ENCODE measurements at places on chromosomes 1 and 21. TPM values are rescaled to one million over a fixed set of nuclear protein-coding genes. Genes with fewer than 3 reads are reported as not detected.

DNA sequence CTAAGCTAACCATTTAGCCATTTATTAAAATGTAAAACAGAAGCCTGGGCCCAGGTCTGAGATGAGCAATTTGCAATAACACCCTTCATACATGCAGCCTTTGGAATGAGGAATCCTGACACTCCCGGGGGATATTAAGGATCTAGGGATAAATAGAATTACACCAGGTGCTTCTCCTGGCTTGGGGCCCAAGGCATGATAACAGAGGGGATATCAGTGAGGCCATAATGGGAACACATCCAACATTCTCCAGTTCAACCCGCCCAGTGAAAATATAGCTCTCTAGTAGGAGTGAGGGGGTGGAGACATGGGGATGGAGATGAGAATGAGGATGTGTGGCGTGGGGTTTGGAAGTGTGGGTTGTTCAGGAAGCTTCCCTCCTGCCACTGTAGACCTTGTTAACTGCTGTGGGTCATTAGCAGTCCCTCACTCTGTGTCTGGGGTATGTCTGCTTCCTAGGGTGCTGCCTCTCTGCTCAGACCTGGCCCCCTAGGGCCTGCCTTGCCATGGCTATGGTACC is 57.9 kb upstream of the KANK4 start:
- H3K4me1 ChIP-seq = no peaks in the 10 kb centered on the region
- no peak overlapping the region for H3K4me3 ChIP-seq
- no peaks in the 10 kb centered on the region for H3K27me3 ChIP-seq
- DNase-seq = no peak
- H3K27ac ChIP-seq = no peak overlapping the region

DNA sequence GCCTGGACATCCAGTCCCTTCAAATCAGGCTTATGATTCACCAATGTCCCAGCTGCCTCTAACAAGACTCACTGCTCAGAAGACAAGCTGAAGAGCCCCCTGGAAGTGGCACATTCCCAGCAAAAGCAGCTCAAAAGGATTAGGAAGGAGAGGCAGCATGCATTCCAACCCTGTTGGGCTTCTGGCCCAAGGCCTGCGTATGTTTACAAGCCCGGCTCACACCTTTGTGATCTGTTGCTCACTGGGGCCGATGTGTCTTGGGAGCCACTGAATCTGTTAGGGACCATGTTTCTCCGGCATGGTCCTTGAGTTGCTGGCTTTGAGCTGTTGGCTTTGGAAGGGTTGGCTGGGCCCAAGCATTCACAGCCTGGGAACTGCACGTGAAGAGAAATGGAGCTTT is 81.2 kb upstream of the C1orf174 start:
- H3K27ac ChIP-seq = no peak overlapping the region
- H3K4me1 ChIP-seq = no peaks in the 10 kb centered on the region
- H3K27me3 ChIP-seq = peaks cover 21% of the 10 kb centered on the region
- H3K4me3 ChIP-seq = no peak overlapping the region
- DNase-seq = no peak

GRCh38 chr1:34681480-34682451 is 73.1 kb upstream of the GJB5 start:
- H3K36me3 ChIP-seq = no peaks in the 10 kb centered on the region
- no peaks in the 10 kb centered on the region for H3K27me3 ChIP-seq
- H3K27ac ChIP-seq = no peak overlapping the region
- H3K4me3 ChIP-seq = no peak overlapping the region
- no peaks in the 10 kb centered on the region for H3K4me1 ChIP-seq

GRCh38 chr1:121516234-121516967 is 331.6 kb downstream of the SRGAP2C start:
- peaks cover 10% of the 10 kb centered on the region for H3K4me1 ChIP-seq
- no peak overlapping the region for H3K27ac ChIP-seq
- H3K27me3 ChIP-seq = peaks cover 26% of the 10 kb centered on the region

GRCh38 chr21:15823486-15824150 is 93.8 kb downstream of the USP25 start:
- no peak overlapping the region for H3K4me3 ChIP-seq
- H3K27me3 ChIP-seq = no peaks in the 10 kb centered on the region
- no peak for DNase-seq
- no peaks in the 10 kb centered on the region for H3K4me1 ChIP-seq

- H3K4me1 ChIP-seq = no peaks in the 10 kb centered on the region
- DNase-seq = no peak
- H3K36me3 ChIP-seq = peaks cover 18% of the 10 kb centered on the region
- no peak overlapping the region for H3K27ac ChIP-seq
These were observed 25.0 kb downstream of the PDXK start for GRCh38 chr21:43743947-43744346.

GRCh38 chr1:77263708-77264107 is 18.1 kb upstream of the AK5 start:
- no peaks in the 10 kb centered on the region for H3K4me1 ChIP-seq
- H3K27me3 ChIP-seq = no peaks in the 10 kb centered on the region
- no peaks in the 10 kb centered on the region for H3K36me3 ChIP-seq
- DNase-seq = no peak
- H3K4me3 ChIP-seq = no peak overlapping the region
- no peak overlapping the region for H3K27ac ChIP-seq

DNA sequence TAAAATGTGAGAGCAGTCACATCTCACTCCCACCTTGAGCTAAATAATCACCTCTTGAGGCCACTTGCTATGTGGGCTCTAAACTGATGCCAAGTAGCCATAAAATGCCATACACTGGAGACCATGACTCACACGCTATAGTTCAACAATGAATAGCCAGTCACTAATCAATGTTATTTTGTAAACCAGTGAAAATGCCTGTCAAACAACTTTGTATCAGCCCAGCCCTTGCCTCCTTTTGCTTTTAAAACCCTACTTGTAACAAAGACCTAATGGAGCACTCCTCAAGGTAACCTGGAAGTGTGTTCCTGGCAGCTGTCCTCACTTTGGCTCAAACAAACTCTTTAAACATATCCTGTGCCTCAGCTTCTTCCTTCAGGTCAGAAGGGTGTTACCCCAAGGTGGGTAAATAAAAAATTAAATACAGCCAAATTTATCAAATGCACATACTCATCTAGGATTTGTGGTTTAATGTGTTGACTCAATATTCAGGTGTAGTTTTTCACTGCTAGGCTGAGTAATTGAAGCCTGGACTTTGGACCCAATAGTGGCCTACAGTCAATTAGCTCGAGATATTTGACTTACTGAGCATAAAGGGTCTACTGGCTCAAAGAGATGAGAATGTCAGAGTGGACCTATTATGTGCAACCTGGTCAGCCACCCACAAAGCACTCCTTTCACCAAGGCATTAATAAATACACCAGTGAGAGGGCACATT is 154.3 kb downstream of the COQ8A start:
- no peaks in the 10 kb centered on the region for H3K27me3 ChIP-seq
- no peak overlapping the region for H3K4me3 ChIP-seq
- no peaks in the 10 kb centered on the region for H3K4me1 ChIP-seq

GRCh38 chr1:80217377-80217986 is 1211.0 kb upstream of the ADGRL4 start:
- H3K4me3 ChIP-seq = no peak overlapping the region
- H3K27ac ChIP-seq = no peak overlapping the region
- H3K36me3 ChIP-seq = no peaks in the 10 kb centered on the region
- no peaks in the 10 kb centered on the region for H3K4me1 ChIP-seq

GRCh38 chr21:45108808-45109781 is 34.7 kb downstream of the ADARB1 start:
- no peak for DNase-seq
- H3K4me1 ChIP-seq = peaks cover 77% of the 10 kb centered on the region
- H3K27ac ChIP-seq = peak overlapping the region; percentile 59
- H3K36me3 ChIP-seq = no peaks in the 10 kb centered on the region

- no peaks in the 10 kb centered on the region for H3K27me3 ChIP-seq
- no peaks in the 10 kb centered on the region for H3K4me1 ChIP-seq
- H3K36me3 ChIP-seq = peaks cover 3% of the 10 kb centered on the region
- no peak overlapping the region for H3K27ac ChIP-seq
These were observed 32.4 kb downstream of the BCAR3 start for GRCh38 chr1:93649231-93649630.

- no peaks in the 10 kb centered on the region for H3K36me3 ChIP-seq
- DNase-seq = no peak
- H3K27ac ChIP-seq = no peak overlapping the region
- H3K27me3 ChIP-seq = no peaks in the 10 kb centered on the region
- H3K4me1 ChIP-seq = no peaks in the 10 kb centered on the region
- no peak overlapping the region for H3K4me3 ChIP-seq
These were observed 619.4 kb upstream of the TMPRSS15 start for GRCh38 chr21:19022978-19023377.

- no peaks in the 10 kb centered on the region for H3K4me1 ChIP-seq
- no peak for DNase-seq
- no peak overlapping the region for H3K27ac ChIP-seq
- no peaks in the 10 kb centered on the region for H3K36me3 ChIP-seq
These were observed 124.6 kb downstream of the KIF26B start for GRCh38 chr1:245279346-245279745.

DNA sequence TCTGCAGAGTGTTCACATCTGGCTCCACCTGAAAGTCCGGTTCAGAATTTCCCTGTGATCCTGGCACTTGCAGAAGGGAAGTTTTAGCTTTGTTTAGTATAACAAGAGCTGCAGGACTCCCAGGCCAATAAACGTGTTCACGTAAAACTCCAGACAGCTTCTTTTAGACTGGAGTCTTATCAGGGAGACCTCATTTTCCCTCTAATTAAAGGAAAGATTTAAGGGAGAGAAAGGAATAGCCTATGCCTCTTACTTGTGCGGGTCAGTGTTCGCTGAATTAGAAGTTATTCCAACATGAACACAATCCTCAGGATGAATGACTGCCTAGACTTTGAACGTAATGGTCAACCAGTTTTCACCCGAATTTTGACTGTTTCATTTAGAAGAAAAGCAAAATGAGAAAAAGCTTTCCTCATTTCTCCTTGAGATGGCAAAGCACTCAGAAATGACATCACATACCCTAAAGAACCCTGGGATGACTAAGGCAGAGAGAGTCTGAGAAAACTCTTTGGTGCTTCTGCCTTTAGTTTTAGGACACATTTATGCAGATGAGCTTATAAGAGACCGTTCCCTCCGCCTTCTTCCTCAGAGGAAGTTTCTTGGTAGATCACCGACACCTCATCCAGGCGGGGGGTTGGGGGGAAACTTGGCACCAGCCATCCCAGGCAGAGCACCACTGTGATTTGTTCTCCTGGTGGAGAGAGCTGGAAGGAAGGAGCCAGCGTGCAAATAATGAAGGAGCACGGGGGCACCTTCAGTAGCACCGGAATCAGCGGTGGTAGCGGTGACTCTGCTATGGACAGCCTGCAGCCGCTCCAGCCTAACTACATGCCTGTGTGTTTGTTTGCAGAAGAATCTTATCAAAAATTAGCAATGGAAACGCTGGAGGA is 202.1 kb upstream of the SGIP1 start:
- H3K27me3 ChIP-seq = no peaks in the 10 kb centered on the region
- peak overlapping the region; percentile 82 for H3K27ac ChIP-seq
- H3K36me3 ChIP-seq = no peaks in the 10 kb centered on the region
- peaks cover 46% of the 10 kb centered on the region for H3K4me1 ChIP-seq

DNA sequence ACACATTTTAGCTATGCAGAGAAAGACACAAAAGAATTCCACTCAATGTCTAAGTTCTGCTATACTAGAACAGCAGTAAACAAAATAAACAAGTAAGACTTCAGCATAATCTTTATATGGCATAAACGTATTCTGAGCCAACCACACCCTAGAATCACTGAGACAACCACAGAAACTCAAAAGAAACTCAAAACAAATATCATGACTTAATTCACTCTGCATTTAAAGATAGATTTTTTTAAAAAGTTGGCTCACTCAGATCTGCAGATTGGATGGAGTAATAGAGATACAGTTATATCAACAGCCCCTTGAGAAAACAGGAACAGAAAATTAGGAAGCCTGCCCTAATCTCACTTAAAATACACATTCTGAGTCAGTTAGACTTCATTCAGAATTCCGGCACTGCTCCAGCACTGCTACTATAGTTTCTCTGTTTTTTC is 95.0 kb downstream of the COL24A1 start:
- H3K4me3 ChIP-seq = no peak overlapping the region
- H3K27ac ChIP-seq = no peak overlapping the region
- H3K4me1 ChIP-seq = no peaks in the 10 kb centered on the region
- H3K36me3 ChIP-seq = no peaks in the 10 kb centered on the region

GRCh38 chr1:36595921-36596320 is 113.2 kb upstream of the CSF3R start:
- DNase-seq = no peak
- no peak overlapping the region for H3K27ac ChIP-seq
- H3K36me3 ChIP-seq = no peaks in the 10 kb centered on the region
- H3K27me3 ChIP-seq = peaks cover 70% of the 10 kb centered on the region

- H3K4me3 ChIP-seq = no peak overlapping the region
- H3K27ac ChIP-seq = peak overlapping the region; percentile 44
- H3K4me1 ChIP-seq = no peaks in the 10 kb centered on the region
These were observed 7.5 kb downstream of the MX2 start for GRCh38 chr21:41369105-41369919.

- H3K27ac ChIP-seq = no peak overlapping the region
- peaks cover 5% of the 10 kb centered on the region for H3K36me3 ChIP-seq
- DNase-seq = no peak
- H3K4me3 ChIP-seq = no peak overlapping the region
- H3K4me1 ChIP-seq = no peaks in the 10 kb centered on the region
- no peaks in the 10 kb centered on the region for H3K27me3 ChIP-seq
These were observed 16.9 kb downstream of the RAB7B start for GRCh38 chr1:205986292-205986691.

GRCh38 chr1:56795870-56796269 is 23.3 kb downstream of the FYB2 start:
- H3K27ac ChIP-seq = no peak overlapping the region
- no peaks in the 10 kb centered on the region for H3K36me3 ChIP-seq
- H3K4me1 ChIP-seq = peaks cover 8% of the 10 kb centered on the region
- H3K4me3 ChIP-seq = no peak overlapping the region

DNA sequence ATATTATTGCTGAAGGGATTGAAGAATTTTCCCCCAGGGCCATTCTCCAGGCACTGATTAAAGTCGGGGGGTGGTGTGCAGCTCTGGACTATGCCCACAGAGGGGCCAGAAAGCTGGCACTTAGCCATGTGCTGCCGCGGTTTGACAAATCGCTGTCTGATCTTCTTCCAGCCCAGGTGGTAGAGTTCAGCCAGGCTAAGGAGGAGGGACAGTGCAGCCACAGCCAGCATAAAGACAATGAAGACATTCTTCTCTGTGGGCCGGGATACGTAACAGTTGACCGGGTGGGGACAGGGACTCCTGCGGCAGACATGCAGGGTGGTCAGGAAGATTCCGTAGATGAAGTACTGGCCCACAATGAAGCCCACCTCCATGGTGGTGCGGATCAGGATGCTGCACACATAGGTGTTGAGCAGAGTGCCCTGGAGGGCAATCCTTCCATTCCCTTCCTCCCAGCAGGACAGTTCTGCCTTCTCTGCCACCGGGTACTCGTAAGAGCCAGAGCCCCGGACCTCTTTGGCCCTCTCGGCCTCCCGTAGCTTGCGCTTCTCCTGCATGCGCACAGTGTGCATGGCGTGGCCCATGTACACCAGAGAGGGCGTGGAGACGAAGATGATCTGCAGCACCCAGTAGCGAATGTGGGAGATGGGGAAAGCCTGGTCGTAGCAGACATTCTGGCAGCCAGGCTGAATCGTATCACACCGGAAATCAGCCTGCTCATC is 1.9 kb downstream of the GJA5 start:
- no peak overlapping the region for H3K27ac ChIP-seq
- H3K4me3 ChIP-seq = no peak overlapping the region
- no peaks in the 10 kb centered on the region for H3K36me3 ChIP-seq
- no peak for DNase-seq
- H3K27me3 ChIP-seq = no peaks in the 10 kb centered on the region

GRCh38 chr1:75338616-75339483 is 204.7 kb downstream of the LHX8 start:
- H3K27ac ChIP-seq = no peak overlapping the region
- H3K27me3 ChIP-seq = no peaks in the 10 kb centered on the region
- H3K36me3 ChIP-seq = no peaks in the 10 kb centered on the region
- peaks cover 10% of the 10 kb centered on the region for H3K4me1 ChIP-seq
- DNase-seq = no peak
- no peak overlapping the region for H3K4me3 ChIP-seq

The HSD3B2 gene
- total RNA-seq = not detected

The CNN3 gene
- 161 TPM for total RNA-seq

The CNR2 gene
- total RNA-seq = not detected

Measured in sigmoid colon (tissue), 7 donors.